Stimulated activated CD8-positive, alpha-beta memory T cell treated with anti-CD3 and anti-CD28 coated beads, Interleukin-7, amount 100 ng/mL, for 24 hours (primary cell): ENCODE measurements at places on chromosomes 2 and 18.

DNA sequence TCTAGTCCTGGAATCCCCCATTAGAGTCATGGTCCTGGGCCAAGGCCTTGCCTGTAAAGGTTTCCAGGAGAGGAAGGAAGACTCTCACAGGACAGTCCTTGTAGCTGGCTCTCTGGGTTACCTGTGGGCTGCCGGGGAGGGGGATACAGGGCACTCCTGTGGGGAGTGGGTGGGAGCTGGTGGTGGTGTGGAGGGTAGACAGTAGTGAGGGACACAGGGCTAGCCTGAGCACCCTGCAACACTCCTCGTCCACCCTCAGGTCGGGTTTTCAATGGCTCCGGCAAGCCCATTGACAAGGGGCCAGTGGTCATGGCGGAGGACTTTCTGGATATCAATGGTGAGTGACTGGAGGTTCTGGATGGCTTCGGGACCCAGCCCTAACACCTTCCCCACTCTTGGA is 19.7 kb upstream of the ANKRD53 start:
- DNase-seq: no peak

GRCh38 chr2:54676656-54677055 is 46.8 kb upstream of the EML6 start:
- DNase-seq: no peak

GRCh38 chr2:27245626-27246025 is 17.2 kb downstream of the SLC30A3 start:
- DNase-seq: no peak

DNA sequence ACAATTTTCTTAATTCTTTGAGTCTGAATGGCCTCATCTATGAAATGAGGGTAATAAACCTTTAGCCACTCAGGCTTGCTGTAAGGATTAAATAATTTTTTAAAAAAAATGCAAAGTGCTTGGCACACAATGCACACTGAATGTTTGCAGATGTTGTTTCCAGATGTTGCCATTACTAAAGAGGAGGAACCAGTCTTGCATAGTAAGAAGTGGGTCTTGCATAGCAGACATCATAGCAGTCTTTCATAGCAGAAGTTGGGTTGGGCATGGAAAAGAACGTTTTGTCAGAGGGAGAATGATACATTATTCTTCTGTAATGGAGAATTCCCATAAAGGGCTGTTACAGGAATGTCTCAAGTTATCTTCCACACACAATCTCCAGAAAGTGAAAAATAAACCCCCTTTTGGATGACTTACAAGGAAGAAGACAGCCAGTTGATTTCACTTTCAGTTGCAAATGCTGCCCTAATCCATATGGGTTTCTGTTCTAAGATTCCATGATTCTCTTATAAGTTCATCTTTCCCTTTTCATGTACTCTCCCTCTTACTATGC is 327.7 kb downstream of the SUCLG1 start:
- no peak for DNase-seq

DNA sequence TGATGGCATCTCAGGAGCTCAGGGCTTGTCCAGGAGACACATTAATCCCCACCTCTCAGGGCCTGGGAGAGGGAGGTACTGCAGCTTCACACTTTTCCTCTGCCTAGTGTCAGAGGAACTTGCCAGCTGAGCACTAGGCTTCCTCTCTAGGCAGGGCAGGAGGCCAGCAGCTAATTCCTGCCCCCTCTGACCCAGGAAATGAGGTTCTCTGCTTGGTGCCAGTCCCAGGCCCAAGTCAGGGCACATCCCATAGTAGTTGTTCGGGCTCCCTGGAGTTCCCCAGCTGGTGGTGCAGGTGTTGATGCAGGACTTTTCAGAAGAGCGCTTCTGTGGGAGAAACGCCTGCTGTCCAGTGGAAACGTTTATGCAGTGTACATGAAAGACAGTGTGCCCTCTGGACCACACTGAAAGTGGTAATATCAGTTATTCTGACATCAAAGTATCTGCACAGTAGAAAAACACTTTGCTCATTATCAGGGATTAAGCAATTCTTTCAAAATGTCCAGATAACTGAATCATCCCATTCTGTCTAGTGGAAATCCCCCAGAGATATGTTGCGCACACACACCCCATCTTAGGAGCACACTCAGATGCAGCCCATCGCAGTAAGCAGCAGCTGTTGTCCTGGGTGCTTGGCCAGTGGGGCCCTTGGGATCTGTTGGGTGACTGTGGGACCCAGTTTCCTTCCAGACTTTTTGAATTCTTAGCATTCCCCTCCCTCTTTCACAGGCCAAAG is 17.8 kb upstream of the SCLY start:
- DNase-seq: no peak

DNA sequence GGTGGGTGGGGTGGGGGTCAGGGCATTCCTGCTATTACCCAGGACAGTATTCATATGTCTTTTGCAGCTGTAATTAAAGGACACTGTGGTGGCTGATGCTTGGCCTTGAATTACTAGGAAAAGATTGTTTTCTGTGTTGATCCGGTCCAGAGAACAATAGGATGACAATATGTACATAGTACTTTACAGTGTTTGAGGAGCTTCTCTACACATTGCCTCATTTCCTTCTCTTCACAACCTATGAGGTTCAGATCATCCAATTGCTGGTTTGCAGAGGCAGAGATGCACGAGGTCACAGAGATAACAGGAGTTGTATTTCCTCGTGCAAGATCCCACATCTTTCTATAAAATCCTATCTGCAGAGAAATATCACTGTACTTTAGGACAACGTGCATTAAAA is 119.5 kb downstream of the LIPG start:
- DNase-seq: no peak

GRCh38 chr2:206858687-206859329 is 80.5 kb upstream of the CPO start:
- DNase-seq: no peak

DNA sequence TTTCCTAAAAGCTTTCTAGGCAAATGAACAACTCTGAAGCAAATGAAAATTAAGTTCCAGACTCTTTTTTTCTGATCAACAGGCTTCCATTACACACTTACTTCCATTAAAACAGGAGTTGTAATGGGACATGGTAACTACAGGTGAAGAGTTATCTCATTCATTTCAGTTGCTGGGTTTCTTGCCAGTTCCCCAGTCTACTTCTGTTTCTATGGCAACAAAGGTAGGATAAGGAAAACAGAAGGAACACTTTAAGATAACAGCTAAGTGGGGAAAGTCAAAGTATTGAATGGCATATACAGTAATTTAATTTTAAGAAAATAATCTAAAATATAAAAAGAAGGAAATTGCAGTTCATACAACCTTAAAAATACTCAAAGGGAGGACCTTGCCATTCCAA is 25.1 kb downstream of the BAZ2B start:
- DNase-seq: no peak

DNA sequence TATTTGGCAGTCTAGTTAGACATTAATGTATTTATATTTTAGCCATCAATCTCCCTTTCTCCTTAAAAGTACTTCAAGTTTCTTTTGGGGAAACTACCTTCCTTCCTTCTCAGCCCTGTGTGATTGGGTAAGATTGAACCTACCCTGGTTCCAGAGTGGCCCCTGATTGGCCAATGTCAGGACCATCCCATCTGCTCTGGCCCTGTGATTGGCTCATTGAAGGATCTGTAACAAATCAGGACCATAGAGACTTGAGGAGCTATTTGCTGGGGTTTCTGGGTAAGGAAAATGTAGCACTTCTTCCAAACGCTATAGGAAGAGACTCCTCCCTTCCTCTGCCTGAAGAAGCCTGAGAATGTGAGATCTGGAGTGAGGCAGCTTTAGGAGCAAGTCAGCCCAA is 59.3 kb downstream of the AQP4 start:
- DNase-seq: no peak

DNA sequence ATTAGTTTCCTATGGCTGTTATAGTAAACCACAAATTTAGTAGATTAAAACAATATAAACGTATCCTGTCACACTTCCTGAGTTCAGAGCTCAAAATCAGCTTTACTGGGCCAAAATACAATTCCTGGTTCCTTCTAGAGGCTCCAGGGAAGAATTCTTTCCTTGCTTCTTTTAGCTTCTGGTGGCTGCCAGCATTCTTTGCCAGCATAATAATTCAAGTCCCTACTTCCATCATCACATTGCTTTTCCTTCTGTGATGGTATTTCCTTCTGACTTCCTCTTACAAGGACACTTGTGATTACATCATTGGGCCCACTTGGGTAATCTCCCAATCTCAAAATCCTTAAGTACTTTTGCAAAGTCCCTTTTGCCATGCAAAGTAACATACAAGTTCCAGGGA is 40.6 kb downstream of the MOB4 start:
- no peak for DNase-seq

- no peak for DNase-seq
Measured at GRCh38 chr2:17517481-17518211, 594 bp downstream of the RAD51AP2 start.

DNA sequence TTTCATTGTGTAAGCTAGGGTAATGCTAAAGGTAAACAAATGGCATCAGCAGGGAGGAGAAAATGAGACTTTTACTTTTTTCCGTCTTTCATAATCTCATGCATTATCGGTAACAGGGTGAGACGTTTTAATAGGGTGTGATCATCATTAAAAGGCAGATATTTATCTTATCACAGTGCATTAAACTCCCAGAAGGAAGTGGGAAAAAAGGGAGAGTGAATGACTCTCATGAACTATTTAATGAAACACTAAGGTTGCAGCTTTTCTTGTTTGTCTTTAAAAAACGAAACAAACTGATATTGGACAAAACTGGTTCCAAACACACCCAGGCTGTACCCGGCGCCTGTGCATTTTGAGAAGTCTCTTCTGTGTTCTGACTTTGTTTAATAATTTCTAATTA is 1936.8 kb upstream of the PIK3C3 start:
- no peak for DNase-seq

- no peak for DNase-seq
Measured at GRCh38 chr18:22767653-22768052, 165.5 kb upstream of the RBBP8 start.

GRCh38 chr2:38486213-38487026 is 109.3 kb upstream of the ATL2 start:
- no peak for DNase-seq

DNA sequence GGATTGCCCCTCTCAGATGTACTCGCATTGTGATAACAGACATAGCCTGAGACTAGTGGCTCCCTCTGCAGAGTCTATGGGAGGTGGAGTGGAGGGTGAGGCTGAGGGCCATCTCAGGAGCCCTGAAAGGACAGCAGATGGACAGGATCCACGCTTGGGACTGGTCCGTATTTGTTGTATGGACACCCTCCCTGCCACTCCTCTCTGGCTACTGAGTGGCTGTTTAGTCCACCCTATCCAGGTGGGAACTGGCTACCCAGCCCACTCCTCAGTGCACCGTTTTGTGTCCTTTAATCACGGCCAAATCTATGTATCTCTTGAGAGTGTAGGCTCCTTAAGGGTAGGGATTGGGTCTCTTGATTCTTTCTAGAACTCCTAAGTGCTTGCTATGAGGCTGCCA is 4.5 kb upstream of the GLI2 start:
- DNase-seq: no peak

DNA sequence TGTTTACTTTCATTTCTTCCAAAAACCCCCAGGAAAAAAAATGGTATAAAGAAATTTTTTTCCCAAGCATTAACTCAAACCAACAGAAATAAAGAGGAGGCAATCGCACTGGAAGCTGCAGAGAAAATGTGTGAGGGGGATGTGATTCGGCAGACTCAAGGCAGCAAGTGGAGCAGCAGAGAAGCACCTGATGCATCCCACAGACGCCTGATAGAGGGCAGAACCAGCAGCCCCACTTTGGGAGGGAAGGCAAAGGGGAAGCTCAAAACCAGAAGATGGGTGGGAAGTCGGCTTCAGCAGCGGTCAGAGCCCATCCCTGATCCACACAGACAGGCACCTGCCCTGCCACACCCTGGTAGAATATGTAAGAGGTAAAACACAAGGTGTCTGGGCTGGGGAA is 12.6 kb downstream of the FTCDNL1 start:
- DNase-seq: no peak

DNA sequence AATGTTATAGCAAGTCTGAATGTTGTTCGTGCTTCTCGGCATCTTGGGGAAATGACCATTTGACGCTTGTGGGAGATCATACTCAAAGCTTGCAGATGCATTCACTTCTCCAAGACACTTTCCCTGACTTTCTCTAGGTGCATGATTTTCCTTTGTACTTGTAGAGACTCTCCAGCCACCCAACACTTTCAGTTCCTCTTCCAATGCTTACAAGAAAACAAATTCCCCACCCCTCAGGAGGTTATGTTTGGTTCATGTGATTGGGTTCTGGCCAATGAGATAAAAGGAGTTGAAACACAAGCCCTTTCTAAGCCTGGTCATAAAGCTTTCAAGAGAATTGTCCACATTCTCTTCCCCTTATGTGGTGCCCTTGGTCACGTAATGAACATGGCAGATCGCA is 156.3 kb downstream of the EPHA4 start:
- DNase-seq: no peak

GRCh38 chr2:143623231-143623908 is 494.2 kb downstream of the ARHGAP15 start:
- DNase-seq: no peak

DNA sequence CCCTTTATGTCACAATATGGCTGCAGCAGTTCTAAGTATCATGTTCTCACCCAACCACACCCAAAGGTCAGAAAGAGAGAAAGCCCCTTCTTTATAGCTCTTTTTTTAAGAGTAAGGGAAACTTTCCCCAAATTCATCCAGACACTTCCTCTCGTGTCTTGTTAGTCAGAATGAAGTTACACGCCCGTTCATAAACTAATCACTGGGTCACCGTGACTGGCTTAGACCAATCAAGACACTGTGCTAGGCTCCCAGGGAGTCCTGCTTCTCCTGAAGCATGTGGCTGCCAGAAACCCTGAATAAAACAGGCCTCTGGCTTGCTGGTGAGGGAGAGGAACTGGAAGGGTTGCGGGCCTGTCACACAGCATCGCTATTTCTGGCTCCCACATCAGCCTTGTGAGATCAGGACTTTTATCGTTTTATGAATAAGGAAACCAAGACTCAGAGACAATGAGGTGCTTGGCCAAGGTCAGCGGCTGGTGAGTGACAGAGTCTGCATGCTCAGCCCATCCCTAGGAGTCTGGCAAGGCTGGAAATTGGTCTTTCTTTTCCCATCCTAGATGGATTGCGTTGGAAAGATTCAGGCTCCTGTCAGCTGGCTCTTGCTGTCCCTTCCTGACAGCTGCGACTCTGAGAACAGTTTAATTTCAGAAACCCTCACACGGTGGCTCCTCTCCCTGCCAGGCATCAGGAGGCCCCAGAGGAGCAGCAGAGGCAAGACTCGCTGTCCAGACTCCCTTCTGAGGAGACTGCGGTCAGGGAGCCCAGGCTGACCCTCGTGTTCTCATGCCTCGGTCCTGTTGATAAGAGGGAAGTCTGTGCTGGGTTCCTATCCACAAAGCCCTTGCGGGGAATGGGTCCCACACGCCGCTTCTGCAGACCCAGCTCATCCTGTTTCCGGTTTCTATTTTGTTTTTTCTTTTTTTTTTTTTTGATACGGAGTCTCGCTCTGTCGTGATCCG is 104.5 kb upstream of the TAF1B start:
- DNase-seq: no peak
